ENCODE measurements at places on chromosomes 1 and 21.

- no peak for DNase-seq
Observed at GRCh38 chr1:110457206-110457605, 6.3 kb downstream of the PROK1 start.

GRCh38 chr21:26154753-26155152 is 15.8 kb downstream of the APP start:
- DNase-seq: no peak

DNA sequence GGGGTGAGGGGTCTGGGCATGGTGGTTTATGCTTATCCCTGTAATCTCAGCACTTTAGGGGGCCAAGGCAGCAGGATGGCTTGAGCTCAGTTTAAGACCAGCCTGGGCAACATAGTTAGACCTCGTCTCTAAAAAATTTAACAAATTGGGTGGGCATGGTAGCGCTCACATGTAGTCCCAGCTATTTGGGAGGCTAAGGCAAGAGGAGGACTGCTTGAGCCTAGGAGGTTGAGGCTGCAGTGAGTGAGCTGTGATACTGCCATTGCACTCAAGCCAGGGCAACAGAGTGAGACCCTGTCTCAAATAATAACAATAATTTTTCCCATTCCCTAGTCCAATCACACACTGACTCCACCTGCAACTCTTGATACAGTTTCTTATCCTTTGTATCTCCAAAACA is 6.3 kb downstream of the WASF2 start:
- no peak for DNase-seq

GRCh38 chr1:178946855-178947676 is 76.2 kb upstream of the ANGPTL1 start:
- no peak for DNase-seq

DNA sequence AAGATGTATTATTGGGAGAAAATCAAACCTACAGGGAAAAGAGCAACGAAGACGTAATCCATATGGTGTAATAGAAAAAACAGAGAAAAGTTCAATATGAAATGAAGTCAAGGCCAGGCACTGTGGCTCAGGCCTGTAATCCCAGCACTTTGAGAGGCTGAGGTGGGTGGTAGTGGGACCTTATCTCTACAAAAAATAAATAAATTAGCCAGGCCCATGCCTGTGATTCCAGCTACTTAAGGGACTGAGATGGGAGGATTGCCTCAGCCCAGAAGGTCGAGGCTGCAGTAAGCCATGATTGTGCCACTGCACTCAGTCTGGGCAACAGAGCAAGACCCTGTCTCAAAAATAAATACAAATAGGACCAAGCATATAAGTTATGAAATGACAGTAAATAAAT is 11.4 kb downstream of the DESI2 start:
- DNase-seq: no peak

DNA sequence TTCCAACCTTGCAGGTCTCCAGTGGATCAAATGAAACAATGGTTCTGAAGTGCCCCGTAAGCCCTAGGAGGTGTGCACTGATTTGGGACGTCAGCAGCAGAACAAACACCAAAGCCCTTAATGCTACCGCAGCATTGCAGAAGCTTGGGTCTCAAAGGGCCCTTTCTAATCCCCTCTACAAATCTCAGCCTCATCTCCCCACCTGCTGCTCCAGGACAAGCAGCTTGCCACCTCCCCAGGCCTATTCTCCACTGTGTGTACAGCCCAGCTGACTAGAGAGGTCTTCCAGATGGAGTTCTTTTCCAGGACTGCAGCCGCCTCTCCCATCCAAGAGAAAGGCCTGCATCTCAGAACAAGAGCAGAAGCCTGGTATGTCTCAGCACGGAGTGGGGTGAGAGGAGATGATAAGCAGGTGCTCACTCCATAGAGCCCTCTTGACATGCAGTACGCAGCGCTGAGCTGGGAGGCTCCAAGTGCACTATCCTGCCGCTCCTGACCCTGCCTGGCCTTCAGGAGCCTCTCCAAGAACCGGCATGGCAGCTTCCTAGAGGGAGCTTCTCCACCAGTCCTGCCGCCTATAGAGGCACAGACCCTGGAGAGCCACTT is 46.3 kb downstream of the MRPL37 start:
- no peak for DNase-seq

DNA sequence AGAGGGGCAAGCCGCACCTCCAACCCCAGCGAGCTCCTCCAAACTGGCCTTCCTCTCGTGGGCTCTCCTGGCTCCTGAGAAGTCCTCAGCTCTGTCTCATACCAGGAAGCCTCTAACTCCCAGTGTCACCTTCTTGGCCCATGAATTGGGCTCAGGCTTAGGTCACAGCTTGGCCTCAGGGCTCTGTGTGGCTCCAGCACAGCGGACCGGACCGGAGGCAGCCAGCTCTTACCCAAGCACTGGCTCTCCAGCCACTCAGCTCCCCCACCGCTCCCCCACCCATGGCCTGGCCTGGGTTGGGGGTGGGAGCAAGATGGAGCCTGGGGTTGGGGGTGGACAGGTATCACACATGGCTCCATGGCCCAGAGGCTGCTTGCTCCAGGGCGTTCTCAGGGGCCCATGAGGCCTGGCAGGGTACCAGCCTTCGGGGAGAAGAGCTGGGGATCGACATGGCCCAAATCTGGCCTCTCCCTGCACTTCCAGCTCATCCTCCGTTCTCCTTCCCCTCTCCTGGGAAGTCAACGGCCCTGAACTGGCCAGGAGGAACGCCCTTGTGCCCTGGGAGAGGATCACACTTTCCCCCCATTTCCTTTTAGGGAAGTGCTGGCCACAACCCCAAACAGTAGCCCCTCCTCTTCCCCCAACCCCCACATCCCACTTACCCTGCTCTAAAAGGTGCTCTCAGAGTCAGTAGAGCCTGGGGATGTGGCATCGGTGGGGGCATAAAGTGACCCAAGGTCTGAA is 97.5 kb downstream of the CASZ1 start:
- DNase-seq: no peak

- peak; percentile 22 for DNase-seq
Observed at GRCh38 chr1:240189386-240189989, 97.8 kb downstream of the FMN2 start.

DNA sequence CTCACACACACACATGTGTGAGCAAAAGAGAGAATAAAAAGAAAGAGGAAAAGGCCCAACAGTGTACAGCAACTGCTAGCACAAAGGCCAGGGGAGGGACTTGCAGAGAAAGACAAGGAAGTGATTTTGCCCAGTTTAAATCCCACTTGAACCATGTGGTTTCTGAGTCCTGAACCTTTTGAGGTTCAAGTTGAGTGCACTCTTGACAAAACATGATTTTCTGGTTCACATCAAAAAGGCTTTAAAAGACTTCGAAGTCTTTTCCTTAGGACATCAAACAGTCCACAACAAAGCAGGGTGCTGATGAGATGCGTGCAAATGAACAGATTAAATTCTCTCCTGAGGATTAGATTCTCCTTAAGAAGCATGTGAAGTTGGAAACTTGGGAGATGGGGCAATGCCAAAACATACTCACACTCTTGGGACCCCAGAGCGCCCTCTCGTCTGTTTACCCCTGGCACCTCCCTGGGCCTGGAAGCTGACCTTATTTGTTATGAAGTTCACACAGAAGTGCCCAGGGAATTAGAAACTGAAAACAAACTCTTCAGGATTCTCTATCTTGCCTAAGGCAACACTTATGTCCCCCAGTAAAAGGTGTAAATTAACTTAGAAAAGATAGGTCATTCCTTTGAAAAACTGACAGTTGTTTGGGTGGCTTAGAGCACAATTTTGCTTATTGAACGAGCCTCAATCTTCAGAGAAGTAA is 31.5 kb downstream of the RNF220 start:
- DNase-seq: no peak

- DNase-seq: no peak
Observed at GRCh38 chr1:59514061-59514909, 217.4 kb downstream of the FGGY start.

DNA sequence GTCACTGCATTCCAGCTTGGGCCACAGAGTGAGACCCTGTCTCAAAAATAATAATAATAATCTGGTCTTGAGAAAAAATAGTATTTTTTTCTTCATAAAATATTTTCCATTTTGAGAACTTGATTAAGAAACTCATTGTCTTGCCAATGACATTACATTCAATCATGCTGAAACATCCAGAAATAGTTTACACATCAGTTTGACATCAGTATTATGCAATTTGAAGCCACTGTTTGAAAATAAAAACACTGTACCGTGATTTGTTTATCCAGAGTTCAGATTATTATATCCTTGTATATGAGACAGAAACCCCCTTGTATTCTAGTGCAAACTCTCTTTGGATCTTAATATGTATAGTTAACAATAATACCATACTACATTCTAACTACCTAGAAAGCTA is 6.9 kb downstream of the FMO2 start:
- DNase-seq: no peak

DNA sequence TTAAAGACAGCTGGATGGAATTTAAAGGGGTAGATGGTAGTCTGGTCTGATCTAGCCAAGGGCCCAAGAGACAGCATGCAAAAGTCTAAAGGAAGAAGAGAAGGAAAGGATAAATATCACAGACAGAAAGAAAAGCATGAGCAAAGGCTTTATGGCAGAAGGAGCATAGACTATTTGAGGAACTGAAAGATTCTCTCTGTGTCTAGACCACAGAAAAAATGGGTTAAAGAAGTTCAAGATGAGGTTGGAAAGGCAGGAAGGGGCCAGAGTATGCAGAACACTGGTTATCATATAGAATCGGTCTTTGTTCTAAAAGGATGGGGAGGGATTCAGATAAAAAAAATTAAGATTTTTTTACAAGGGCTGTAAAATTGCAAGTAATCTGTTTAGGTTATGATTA is 136.8 kb upstream of the SGIP1 start:
- DNase-seq: no peak

- DNase-seq: no peak
Observed at GRCh38 chr1:155969377-155969791, 9.0 kb downstream of the ARHGEF2 start.

GRCh38 chr21:37799211-37800056 is 116.8 kb downstream of the KCNJ6 start:
- DNase-seq: no peak

DNA sequence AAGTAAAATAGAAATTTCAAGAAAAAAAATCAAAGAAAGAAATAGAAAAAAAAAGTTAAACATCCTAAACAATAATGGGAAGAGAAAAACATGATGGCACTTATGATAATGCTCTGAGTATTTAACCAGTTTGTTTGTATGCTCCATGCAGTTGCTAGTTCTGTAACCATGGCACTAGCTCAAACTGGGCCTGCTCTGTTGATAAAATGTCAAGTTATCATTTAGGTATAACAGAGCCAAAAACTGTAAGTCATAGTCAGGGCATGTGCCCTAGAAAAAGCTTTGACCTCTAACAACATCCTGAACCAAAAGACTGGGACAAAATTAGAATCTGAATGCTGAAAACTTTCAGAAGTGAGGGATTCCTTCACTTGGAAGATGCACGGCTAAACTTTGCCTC is 148.9 kb downstream of the KCNT2 start:
- no peak for DNase-seq

- no peak for DNase-seq
Observed at GRCh38 chr1:77776007-77776700, 3.3 kb upstream of the MIGA1 start.

GRCh38 chr1:157001304-157001703 is 44.2 kb downstream of the ARHGEF11 start:
- DNase-seq: no peak

GRCh38 chr1:26882696-26883463 is 7.2 kb downstream of the GPN2 start:
- DNase-seq: no peak

- no peak for DNase-seq
Observed at GRCh38 chr1:55034476-55035133, 4.7 kb upstream of the PCSK9 start.

DNA sequence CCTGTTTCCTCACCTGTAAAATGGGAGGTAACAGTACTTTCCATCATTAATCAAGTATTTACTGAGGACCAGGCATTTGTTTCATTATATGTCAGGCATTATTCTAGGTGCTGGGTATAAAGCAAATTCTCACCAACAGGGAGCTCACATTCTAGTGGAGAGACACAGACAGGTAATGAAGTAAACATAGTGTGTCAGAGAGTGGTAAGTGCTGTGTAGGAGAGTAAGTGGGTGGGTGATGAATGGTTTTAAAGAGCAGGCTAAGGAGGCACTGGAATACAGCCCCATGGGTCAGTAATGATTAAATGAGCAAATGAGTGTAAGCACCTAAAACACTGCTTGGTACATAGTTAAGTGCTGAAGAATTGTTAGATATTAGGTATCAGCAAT is 60.4 kb downstream of the DNTTIP2 start:
- no peak for DNase-seq

DNA sequence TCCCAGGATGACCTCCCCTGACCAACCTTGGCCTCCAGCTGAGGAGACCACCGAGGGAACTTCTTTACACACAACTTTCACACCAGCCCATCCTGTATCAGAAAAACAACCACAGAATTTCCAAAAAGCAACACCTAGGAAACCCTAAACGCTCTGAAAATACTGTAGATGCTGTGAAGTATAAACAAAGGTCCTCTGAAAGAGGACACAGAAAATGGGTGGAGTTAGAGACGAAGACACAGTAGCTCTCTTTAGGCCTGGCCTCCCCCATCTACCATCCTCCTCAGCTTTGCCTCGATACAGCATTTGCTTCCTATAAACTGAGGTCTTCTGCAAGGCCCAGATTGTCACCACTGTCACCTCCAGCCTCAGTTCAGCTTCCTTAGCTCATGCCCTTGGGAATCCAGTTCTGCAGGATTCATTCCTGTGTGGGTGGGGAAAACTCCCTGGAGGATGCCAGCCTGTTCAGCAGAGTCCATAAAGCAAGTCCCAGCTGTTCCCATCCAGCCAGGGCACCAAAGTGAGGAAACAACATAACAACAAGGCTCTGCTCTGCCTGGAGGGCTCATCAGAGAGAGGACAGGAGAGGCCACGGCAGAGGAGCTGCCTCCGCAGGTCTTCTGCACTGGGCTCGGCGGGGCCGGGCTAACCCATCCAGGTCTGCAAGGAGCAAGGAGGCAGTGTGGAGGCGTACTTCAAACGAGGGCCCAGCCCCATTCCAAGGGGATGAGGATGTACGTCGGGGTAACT is 15.0 kb downstream of the PIK3C2B start:
- no peak for DNase-seq

GRCh38 chr1:202567738-202568137 is 142.5 kb downstream of the SYT2 start:
- no peak for DNase-seq

GRCh38 chr21:27462726-27463125 is 495.8 kb upstream of the ADAMTS5 start:
- DNase-seq: no peak

- no peak for DNase-seq
Observed at GRCh38 chr1:34885405-34886247, 26.1 kb upstream of the SMIM12 start.

GRCh38 chr1:35726450-35727433 is 8.1 kb upstream of the C1orf216 start:
- peak; percentile 56 for DNase-seq

DNA sequence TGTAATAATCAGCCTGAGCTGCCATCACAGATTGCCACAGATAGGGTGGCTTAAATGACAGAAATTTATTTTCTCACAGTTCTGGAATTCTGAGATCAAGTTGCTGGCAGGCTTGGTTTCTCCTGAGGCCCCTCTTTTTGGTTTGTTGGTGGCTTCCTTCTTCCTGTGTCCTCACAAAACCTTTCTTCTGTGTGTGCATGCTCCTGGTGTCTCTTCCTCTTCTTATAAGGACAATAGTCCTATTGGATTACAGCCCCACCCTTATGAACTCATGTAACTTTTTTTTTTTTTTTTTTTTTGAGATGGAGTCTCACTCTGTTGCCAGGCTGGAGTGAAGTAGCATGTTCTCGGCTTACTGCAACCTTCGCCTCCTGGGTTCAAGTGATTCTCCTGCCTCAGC is 41.0 kb upstream of the F3 start:
- no peak for DNase-seq

- DNase-seq: no peak
Observed at GRCh38 chr1:229119161-229119560, 151.8 kb upstream of the RAB4A start.

- no peak for DNase-seq
Observed at GRCh38 chr1:151158326-151158725, 1.9 kb downstream of the TNFAIP8L2 start.
